ENCODE measurements at places on chromosomes 1 and 21.

DNA sequence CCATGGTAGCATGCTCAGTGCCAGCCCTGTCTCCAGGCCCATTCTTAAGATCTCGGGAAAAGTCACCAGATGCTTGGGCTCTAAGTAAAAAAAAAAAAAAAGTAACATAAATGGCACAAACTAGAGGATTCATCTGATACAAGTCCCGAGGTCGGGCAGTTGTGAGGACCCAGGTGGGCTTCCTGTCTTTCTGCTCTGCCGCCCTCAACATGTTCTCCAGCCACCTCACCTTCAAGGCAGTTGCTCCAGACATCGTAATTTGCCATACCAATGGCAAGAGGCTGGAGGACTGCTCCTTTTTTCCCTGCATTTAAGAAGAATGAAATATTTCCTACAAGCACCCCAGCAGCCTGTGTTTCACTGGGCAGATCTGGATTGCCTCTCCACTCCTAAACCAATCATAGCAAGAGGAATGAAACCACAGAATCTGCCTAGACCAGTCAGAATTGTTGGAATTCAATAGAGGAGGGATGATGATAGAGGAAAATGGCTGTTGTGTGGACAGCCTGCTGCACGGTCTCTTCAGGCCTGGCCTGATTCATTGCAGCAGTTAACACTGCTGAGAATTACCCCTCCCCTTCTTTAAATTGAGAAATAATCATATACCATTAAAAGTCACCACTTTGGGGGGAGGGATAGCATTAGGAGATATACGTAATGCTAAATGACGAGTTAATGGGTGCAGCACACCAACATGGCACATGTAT, 5.4 kb downstream of the HMGN2 start:
- DNase-seq: no peak

DNA sequence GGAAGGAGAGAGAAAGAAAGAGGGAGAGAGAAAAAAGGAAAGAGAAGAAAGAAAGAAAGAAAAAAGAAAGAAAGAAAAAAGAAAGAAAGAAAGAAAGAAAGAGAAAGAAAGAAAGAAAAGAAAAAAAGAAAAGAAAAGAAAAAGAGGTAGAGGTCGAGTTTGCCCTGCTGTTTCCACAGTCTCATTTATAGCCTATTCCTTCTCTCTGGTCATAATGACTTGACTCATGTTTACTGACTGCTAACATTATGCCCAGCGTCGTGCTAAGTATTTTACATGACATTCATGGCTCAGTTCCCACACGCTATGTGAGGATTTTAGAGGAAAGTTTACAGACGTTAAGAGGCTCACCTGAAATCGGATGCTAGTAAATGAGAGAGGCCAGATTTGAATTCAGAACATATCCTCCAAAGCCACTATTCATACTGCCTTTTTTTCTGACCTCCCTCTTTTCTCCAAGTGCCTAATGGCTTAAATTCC, 263.0 kb downstream of the TNR start:
- no peak for DNase-seq

- no peak for DNase-seq
Observed at GRCh38 chr21:29920938-29921337, 18.9 kb downstream of the GRIK1 start.

GRCh38 chr1:66503841-66504470, 30.0 kb upstream of the SGIP1 start:
- DNase-seq: no peak

- no peak for DNase-seq
Observed at GRCh38 chr1:243964915-243965314, 86.2 kb upstream of the ZBTB18 start.

All from stimulated activated CD8-positive, alpha-beta memory T cell treated with anti-CD3 and anti-CD28 coated beads, Interleukin-4, amount 100 ng/mL, for 4 hours (primary cell).